ENCODE measurements at places on chromosomes 2 and 18.

DNA sequence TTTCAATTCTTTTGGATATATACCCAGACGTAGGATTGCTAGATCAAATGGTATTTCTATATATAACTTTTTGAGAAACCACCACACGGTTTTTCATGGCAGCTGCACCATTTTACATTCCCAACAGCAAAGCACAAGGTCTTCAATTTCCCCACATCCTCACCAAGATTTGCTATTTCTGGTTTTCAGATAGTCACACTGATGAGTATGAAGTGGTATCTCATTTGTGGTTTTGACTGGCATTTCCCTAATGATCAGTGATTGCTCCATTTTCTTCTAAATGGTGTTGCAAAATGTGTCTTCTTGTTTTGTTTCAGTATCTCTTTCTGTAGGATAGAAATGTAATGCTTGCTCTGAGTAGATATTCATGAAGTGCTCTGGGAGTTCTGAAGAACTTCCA lies 52.0 kb downstream of the ANKRD44 start:
- no peak for DNase-seq

GRCh38 chr2:222978850-222979249 lies 73.1 kb upstream of the KCNE4 start:
- DNase-seq = no peak

- no peak for DNase-seq
Observed at GRCh38 chr2:9734308-9734707, 103.5 kb upstream of the YWHAQ start.

DNA sequence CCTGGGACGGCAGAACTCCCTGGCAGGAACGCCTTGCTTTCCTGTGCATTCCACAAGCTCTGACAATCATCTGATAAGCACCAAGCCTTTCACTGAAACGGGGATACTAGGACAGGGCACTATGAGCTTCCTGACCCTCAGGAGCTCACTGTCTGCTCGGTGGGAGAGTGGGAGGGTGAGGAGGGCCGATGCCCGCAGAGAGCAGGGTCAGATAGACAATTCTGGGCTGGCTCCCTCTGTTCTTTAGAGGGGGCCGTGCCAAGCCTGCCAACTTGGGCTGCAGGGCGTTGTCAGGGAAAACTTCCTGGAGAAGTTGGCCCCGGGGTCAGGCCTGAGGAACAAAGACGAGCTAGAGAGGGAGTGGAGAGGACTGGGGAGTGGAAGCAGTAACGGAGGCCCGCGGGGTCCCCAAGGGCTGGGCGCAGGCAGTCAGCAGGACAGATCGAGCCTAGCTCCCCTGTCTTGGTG lies 82.0 kb downstream of the CTAGE1 start:
- no peak for DNase-seq
